ENCODE measurements at places on chromosomes 1 and 21.

DNA sequence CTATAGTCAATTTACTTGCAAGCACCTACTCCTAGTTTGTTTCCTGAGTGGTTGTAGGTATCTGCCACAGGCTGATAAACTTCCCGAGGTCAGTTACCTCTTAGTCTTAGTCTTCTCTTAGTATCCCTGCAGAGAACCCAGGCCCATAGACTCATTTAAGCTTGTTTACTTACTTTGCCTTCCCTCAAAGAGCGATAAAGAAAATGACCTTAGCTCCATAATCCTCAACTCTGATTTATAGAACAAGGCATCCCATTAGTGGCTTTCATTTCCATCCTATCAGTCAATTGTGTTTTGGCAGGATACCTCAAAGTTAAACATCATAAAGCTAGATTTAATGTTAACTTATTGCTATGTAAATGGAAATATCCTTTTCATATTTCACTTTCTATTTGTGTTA, 119.7 kb downstream of the UCHL5 start:
- no peak for DNase-seq

GRCh38 chr1:205370780-205371179, 14.1 kb upstream of the KLHDC8A start:
- DNase-seq: no peak

GRCh38 chr1:25392841-25393240, 27.8 kb downstream of the RHCE start:
- no peak for DNase-seq

GRCh38 chr1:83999316-83999819, 436 bp upstream of the TTLL7 start:
- DNase-seq: peak; percentile 25

- no peak for DNase-seq
Measured at GRCh38 chr1:231216498-231216897, 24.5 kb upstream of the GNPAT start.

GRCh38 chr21:32977216-32977615, 48.5 kb upstream of the OLIG2 start:
- DNase-seq: no peak

DNA sequence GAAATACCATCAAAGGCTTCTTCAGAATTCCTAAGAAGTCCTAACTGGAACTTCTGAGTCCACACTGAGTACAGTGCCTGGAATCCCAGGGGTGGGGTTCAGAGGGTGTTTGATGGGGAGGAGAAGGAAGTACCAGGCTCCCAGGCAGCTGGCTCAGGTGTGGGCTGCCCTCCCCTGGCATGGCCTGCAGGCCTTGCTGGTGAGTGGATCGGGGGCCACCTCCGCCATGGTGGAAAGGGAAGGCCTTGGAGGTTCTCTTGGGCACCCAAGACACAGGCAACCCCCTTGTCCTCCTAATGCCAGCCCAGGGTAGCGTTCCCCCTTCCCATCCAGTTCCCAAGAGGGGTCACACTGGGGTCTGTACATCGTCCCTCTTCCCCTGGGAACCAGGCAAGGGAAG, 26.8 kb upstream of the TNFRSF1B start:
- DNase-seq: no peak

Measured in thoracic aorta (tissue), 2 donors.